GM12891 (cell line): ENCODE measurements at places on chromosomes 6 and 20.

- DNase-seq = no peak
Measured at GRCh38 chr6:45109551-45109950, 218.6 kb upstream of the RUNX2 start.

- no peak for DNase-seq
Measured at GRCh38 chr6:112311950-112312547, 35.1 kb upstream of the RFPL4B start.

GRCh38 chr6:123439371-123439770, 197.4 kb downstream of the TRDN start:
- DNase-seq = no peak

GRCh38 chr6:99334526-99335127, 14.8 kb downstream of the FAXC start:
- DNase-seq = no peak

GRCh38 chr6:156021746-156022396, 566.2 kb upstream of the NOX3 start:
- no peak for DNase-seq

- DNase-seq = no peak
Measured at GRCh38 chr6:35401514-35401913, 50.6 kb upstream of the FANCE start.

DNA sequence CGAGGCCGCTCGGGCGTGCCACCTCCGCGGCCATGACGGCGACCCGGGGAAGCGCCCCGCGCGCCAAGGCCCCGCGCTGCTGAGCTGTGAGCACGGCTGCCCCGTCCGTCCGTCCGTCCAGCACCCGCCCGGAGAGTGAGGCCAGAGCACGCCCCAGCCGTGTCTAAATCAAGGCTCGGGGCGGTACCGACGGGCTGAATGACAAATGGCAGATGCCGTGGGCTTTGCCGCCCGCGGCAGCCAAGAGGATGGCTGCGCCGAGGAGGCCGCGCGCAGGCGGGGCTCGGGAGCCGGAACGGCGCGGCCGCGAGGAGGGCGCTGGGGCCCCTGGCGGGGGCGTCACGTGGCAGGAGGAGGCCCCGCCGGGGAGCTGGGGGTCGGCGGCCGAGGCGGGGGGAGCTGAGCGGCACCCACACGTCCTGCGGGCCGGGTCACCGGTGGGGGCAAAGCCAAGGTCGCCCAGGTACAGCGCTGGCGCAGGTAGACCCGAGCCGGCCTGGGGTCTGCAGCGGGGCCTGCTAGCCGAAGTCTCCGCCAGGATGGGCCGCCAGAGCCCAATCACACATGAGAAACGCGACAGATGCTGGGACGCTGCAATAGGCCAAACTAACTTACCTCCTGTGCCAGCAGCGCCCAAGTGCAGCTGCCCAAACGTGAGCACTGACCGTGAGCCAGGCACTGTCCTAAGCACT, at the start of gene PLAGL1:
Gene PLAGL1 (minus strand): TSS at position 140 of the 692 bp plus-strand sequence. CDS start 60,123 bp downstream, outside the sequence.
- DNase-seq = peak; percentile 35

DNA sequence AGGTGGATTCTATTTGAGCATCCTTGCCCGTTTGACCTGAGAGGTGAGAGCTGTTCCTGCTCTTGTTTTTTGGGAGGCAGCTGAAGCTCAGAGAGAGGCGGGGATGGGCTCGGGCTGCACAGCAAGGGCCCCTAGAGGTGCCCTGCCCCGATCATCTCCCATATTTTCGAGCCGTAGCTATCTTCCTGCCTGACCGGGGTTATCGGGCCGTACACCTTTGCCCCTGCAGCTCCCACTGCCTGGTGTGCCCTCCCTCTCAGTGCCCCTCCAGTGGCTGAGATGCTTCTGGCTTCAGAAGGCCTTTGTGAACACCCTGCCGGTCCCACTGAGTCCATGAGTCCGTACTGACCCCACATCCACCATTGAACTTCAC, 6.7 kb downstream of the SRC start:
- DNase-seq = no peak

- DNase-seq = no peak
Measured at GRCh38 chr6:35008858-35009257, 119.8 kb downstream of the ANKS1A start.

- no peak for DNase-seq
Measured at GRCh38 chr6:168342636-168343035, 23.1 kb upstream of the DACT2 start.

GRCh38 chr6:135884136-135884535, 32.6 kb downstream of the PDE7B start:
- no peak for DNase-seq

DNA sequence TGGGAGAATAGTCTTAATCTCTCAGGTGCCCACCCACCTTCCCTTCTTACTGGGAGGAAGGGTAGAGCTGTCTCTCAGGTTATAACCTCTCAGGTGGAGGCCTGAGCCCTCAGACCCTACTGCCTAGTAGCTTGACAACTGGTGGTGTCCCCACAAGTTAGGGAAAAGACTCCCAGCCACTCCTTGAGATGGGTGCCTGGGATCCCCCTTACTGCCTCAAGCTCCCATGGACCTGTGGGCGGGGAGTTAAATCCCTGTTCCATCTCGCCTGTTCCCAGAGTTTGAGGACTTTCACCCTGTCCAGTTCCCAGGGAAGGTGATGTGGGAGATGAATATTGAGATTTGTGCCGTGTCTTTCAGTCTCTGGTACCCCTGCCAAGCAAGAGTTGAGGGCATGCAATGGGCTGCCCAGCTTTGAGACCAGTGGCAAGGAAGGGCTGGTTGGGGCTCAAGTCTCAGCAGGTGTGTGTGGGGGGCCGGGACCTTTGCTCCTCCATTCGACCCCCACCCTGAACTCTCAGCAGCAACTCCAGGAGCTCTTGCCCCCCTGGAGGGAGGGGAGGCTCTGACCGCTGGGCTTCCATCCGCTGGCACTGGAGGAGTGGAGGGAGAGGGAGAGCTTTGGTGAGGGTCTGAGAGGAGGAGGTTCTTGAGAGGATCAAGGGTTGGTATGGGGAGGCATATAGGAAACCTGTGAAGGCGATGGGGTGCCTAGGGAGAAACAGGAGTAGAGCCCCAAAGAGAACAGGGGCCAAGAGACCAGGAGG, 1.1 kb upstream of the PBX2 start:
- DNase-seq = no peak

GRCh38 chr6:18405477-18406293, 18.5 kb downstream of the RNF144B start:
- DNase-seq = no peak

GRCh38 chr6:20688710-20689500, 154.6 kb downstream of the CDKAL1 start:
- peak; percentile 9 for DNase-seq

DNA sequence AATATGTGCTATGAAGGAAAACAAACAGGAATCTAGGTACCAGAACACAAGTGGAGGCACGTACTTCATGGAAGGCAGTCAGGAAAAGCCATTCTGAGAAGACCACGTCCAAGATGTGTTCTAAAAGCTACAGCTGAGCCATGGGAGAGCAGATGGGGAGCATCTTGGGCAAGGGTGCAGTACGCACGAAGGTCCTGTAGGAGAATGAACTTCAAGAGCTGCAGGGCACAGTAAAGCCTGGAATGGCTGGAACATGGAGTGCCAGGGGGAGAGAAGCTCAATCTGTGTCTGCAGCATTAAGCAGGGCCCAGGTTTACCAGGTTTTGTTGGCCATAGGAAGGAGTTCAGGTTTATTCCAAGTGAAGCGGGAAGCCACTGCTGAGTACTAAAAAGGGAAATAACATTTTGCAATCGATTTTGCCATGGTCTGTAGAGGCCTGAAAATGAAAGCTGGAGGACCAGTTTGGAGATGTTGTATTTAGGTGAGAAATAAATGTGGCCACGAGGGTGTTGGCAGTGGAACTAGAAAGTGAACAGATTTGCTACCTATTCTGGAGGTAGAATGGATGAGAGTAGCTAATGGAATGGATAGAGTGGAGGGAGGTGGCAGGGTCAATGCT, 29.9 kb downstream of the ADTRP start:
- DNase-seq = no peak

- DNase-seq = no peak
Measured at GRCh38 chr6:169085466-169085865, 168.2 kb downstream of the THBS2 start.

DNA sequence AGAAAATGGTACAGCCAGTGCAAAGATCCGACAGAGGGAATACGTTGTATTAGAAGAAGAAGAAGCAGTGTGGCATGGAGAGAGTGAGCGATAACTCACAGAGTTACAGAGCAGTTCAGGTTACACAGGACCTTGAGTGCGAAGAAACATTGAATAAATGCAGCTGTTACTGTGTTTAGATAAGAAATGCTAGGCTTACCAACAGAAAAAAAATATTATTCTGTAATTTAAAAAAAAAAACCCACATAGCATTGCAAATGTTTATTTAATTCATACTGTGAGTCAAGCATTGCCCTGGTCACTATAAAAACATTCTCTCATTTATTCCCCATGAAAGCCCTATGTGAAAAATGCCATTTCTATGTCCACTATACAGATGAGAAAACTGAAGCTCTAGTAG, 373.4 kb upstream of the EPHA7 start:
- no peak for DNase-seq

DNA sequence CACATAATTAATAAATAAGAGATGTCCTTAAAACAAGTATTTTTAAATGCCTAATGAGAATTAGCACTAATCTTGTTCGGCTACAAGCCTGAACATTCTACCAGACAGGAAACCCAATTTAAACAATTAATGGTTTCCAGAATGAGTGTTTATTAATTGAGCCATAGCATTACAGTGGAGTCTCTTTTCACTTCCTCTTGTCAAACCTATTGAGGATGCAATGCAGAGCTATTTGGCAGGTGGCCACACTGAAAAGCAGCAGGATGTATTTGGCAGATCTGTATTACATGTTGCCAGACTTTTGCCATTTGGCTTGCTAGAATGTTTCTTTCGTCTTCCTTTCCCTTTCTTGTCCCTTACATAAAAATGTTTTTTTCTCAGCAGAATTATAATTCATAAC, 475.2 kb upstream of the MARCKS start:
- DNase-seq = peak; percentile 5

DNA sequence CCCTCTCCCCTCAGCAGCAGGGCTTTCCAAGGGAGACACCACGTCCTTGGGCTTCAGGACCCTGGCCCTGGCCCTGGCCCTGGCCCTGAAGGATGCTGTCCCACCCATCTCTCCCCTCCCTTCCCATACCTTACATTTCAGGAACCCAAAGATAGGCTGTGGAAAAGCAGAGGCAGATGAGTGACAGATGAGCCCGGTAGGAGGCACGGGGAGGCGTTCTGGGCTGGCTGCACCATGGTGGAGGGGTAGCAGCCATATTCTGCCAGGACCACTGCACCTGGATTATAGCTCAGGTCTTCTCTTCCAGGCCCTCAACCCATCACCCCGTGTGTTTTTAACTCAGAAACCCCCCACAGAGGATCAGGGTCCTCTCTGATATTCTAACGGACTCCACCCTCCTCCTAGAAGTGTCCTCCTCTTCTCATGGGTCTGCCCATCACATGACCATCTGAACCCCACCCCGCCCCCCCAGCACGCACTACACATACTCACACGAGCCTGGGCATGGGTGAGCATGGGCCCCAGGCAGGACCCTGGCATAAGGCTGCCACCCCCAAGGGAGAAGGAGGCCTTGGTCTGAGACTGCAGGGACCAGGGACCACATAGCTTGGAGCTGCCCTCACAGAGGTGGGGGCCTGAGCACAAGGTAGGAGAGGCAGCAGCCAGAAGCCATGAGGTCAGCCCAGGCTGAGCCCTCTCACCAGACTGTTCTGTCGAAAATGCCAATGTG, 220.8 kb upstream of the CDH4 start:
- DNase-seq = no peak

DNA sequence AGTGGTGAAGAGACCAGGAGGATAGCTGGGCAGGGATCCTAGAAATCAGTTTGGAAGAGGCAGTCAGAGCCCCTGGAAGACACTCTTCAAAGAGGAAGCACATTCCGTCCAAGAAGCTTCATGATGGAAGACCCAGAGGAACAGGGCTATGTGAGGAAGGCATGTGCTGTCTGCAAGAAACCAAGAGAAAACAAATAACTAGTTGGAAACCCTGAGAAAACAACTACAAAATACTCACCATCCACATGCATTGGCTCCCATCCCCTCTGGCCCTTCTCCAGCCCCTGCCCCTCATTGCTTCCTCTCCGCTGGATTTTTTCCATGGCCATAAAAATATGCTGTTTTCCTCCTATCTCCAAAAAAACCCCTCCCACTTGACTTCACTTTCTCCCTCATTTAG, 40.9 kb upstream of the SMOC2 start:
- no peak for DNase-seq

DNA sequence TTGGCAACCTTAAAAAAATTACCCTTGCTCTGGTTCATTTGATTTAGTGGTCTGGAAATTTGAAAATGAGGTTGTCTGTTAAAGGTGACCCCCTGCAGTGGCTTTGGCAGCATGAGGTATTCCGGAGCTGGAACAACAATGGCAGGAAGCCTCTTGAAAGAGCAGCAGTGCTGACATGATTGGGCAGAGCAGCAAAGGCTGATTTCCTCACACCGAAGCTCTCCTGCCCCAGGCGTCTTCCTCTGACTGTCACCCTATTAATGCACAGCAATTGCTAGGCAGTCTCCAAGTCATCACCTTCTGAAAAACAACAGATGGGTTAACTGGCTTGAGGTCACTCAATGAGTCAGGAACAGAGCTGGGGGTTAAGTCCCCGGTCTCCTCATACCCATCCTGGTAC, 241.8 kb upstream of the MMS22L start:
- DNase-seq = no peak

- DNase-seq = no peak
Measured at GRCh38 chr6:90127595-90127994, 169.0 kb downstream of the BACH2 start.

- no peak for DNase-seq
Measured at GRCh38 chr20:43185901-43186300, 3.8 kb downstream of the PTPRT start.

DNA sequence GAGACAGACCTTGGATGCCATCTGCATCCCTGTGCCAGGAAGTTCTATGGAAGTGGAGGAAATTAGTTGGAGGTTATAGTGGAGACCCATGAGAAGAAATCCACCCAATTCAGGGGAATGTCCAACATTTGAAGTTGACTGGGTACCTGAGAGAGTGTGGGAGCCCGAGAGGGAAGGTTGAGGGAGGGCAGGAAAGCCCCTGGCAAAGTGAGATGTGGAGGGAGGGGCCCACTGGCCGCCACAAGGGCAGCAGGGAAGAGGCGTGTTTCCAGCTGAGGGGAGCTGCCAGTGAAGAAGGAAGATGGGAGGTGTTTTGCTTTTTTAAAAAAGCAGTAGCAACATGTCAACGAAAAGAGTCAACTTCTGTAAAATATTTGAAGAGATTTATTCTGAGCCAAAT, 16.3 kb upstream of the SERPINB9 start:
- DNase-seq = no peak

- no peak for DNase-seq
Measured at GRCh38 chr6:28165563-28165962, 23.9 kb downstream of the ZKSCAN8 start.

- no peak for DNase-seq
Measured at GRCh38 chr20:51169813-51170212, 146.9 kb upstream of the KCNG1 start.

DNA sequence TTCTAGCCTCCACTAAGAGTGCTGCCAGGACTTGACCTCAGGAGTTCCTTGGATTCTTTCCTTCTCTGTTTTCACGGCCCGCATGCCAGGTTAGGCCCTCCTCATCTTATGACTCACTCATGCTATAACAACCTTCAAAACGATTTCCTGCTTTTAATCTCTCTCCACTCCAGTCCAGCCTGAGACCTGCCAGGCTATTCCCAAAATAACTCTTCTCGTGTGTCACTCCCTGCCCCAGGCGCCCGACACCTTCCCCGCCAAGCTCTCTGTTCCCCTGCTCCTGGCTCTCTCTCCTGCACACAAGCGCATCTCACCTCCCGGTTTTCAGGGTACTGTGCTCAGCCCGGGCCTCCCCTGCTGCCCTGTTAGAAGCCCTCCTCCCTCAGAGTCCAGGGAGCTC, 64.1 kb upstream of the RPS6KA2 start:
- DNase-seq = no peak
